ENCODE measurements at places on chromosomes 11 and 22.

- no peak for DNase-seq
These were observed 37.3 kb upstream of the MYH9 start for GRCh38 chr22:36424901-36425579.

DNA sequence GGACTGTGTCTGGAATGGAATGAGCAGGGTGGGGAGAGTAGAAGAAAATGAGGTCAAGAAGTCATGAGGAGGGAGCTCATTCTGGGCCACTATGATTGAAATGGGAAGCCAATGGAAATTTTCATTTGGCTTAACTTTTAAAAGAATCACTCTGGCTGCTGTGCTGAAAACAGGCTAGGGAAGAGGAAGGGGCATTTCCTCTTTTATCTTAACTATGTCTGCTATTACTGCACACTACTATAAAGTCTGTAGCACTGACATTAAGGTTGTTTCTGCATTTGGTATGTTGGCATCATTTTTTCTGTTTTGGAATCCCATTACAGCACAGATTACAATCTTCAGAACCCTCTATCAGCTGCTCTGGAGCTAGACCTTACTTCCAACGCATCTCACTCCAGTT, 8.2 kb downstream of the PATL1 start:
- no peak for DNase-seq

DNA sequence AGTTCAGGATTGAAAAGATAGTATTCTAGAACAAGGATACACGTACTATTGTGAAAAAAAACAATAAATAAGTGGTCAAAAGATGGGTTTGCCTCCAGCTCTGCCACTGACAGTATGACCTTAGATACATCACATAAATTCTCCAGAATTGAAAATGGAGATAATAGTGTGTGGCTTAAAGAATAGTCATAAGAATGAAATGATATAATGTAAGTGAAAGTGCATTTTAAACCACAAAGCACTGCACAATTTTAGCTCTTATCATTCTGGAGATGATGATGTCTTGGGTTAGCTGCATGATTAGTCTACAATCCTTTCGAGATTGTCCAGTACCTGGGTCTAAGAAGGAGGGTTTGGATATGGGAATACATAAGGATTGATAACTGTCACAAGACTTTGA, 21.9 kb upstream of the CEP295 start:
- DNase-seq: no peak

GRCh38 chr11:61254403-61255025, 13.5 kb downstream of the PGA5 start:
- DNase-seq: peak; percentile 48

GRCh38 chr11:12815931-12816494, 141.8 kb downstream of the TEAD1 start:
- no peak for DNase-seq

DNA sequence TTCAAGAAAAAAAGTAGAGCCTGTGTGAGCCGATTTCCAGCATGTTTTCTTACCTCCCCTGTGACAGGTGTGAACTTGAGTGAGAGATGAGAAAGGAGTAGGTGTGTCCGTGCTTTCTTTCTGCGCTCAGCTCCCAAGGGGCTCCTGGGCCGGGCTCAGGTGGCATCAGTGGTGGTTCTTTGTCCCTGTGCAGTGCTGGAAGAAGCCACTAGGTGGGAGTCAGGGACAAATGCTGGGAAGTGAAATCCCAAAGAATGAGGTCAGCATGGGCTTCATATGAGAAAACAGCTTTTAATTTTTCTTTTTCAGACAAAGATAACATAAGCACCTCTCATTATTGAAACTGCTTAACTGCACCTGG, 57.8 kb downstream of the PPFIBP2 start:
- DNase-seq: no peak

Data from stimulated activated CD4-positive, alpha-beta T cell treated with anti-CD3 and anti-CD28 coated beads, Interleukin-1b, Interleukin-23, amount 100 ng/mL, for 1 hour (primary cell).